EL (cell line): ENCODE measurements at places on chromosomes 5 and 9.

GRCh38 chr9:106785200-106785599 is 77.8 kb upstream of the ZNF462 start:
- DNase-seq = no peak

DNA sequence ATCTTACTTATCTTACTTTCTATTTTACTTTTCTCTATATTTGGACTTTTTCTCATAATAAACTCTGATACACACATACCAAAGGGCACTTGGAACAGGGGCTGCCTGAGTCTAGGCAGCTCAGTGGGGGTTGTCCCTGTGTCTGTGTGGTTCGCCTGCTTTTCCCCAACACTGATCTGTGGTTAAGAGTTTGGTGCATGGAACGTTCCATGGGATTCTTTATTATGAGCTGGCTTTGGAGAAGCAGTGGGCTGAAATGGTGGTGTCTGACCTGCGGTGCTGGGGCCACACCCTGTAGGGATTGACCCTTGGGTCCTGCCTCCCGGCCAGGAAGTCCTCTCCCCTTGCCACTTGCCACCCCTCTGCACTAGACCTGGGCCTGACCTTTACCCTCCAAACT is 47.4 kb downstream of the ANKRD33B start:
- DNase-seq = no peak

- DNase-seq = no peak
Measured at GRCh38 chr9:109317311-109317978, 3.4 kb downstream of the EPB41L4B start.

GRCh38 chr5:78597068-78597973 is 51.3 kb downstream of the LHFPL2 start:
- DNase-seq = peak; percentile 69

DNA sequence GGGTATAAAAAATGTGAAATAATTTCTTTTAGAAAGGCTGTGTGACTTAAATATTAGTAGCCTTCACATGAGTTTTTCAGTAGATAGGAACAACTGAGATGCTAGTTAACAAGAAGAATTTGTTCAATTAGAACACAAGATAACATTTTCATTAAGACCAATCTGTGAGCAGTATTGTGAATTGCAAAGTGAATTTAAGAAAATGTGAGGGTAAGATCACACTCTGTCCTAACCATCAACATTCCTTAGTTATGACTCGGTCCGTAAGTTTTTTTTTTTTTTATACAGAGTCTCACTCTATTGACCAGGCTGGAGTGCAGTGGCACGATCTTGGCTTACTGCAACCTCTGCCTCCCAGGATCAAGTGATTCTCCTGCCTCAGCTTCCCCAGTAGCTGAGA is 180.2 kb upstream of the EGFLAM start:
- DNase-seq = peak; percentile 42

DNA sequence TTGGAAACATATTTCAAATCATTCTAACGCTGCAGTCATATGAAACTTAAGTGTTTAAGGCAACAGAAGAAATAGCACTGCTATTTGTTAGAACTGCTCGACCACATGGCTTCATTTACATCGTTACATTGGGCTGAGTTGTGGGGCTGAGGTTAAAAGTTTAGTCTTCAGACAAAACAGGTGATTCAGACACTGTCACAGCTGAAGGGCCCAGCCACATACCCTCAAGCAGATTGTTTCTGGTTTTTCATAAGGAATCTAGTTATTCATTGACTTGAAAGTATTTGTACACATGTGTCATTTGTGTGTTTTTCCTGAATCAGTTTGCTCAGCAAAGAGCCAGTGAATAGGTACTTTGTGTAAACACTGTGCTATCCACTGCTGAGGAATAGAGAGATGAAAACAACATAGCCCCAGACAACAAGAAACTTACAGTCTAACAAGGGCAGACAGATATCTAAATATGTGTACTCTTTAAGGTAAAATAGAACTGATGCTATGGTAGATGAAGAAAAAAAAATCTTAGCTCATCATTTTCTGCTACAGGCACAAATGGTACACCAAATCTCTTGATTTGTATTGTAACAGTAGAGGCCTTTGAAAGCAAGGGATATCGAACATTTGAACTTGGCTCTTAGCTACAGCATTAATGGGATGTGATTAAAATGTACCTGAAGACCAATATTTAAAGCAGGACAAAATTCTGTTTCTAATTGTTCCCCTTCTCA is 357.6 kb upstream of the RPS23 start:
- DNase-seq = no peak
